ENCODE measurements at places on chromosomes 7 and 10.

- peak; percentile 98 for DNase-seq
Observed at GRCh38 chr10:44978570-44979280, at the start of gene DEPP1. TSS of gene DEPP1 (minus strand) at chr10:44978809. CDS start at chr10:44978030, 779 bp downstream.

- DNase-seq: no peak
Observed at GRCh38 chr10:125624800-125625199, 58.2 kb downstream of the TEX36 start.

DNA sequence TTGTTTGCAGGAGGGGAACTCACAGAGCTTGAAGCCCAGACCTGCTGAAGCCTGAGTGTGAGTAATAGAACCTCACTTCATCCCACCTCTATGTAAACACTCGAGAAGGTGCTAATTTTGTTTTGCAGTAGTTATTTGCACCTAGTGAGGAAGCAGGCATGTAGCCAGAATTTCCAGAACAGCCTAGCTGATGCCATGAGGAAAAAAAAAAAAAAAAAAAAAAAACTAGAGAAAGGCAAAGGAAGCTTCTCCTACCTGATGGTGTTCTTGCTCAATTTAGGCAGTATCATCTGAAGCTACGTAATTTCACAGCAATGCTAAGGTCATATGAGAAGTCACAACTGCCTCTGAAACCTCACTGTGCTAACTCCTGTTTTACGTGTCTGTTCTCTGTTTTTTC lies 13.6 kb upstream of the GPR37 start:
- DNase-seq: peak; percentile 2

- DNase-seq: no peak
Observed at GRCh38 chr7:31096198-31096876, 44.2 kb downstream of the ADCYAP1R1 start.

DNA sequence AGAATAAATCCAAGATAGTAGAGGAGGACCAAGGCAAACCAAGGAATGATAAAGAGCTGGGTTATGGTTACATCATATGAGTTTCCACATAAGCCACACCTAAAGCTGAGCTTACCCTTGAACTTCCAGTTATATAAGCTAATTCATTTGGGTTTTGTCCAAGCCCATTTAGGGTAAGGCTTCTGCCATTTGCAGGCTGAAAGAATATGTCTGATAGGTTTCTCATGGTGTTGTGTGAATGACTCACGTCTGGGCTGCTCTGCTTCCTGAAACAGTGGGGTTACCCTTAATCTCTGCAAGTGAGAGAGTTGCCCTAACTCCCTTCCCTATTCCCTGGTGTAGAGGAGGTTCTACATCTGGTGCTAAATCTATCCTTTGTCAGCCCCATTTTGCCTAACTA lies 60.8 kb downstream of the PTTG1IP2 start:
- peak; percentile 21 for DNase-seq

DNA sequence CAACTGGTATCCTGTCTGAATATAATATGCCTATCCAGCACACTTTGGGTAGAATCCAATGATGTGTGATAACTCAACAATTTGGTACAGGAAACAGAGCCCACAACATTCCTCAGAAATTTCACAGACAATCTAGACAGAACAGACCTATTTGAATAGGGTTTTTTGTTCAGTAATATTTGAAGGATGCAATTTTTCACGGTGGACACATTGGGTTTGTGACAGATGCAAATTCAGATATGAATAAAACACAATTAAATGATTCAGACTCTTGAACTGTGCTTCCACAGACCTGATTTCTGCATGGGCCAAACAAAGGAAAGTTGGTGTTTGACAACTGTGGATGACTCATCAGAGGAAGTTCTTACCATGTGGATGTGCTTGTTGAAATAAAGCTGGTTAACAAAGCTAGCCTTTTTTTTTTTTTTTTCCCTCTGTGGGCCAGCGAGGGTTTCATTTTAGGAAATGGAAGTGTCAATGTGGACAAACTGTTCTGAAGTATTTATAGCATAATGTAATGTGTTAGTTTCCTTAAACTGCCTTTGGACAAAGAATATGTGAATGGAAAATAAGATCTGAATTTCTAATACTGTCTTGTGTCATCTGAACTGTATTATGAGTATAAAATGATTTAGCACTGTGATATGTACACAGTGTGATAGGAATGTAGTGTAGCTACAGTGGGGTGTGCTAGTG lies 43.2 kb upstream of the FAM133B start:
- DNase-seq: peak; percentile 97

- DNase-seq: no peak
Observed at GRCh38 chr7:77710861-77711260, 14.6 kb downstream of the RSBN1L start.

DNA sequence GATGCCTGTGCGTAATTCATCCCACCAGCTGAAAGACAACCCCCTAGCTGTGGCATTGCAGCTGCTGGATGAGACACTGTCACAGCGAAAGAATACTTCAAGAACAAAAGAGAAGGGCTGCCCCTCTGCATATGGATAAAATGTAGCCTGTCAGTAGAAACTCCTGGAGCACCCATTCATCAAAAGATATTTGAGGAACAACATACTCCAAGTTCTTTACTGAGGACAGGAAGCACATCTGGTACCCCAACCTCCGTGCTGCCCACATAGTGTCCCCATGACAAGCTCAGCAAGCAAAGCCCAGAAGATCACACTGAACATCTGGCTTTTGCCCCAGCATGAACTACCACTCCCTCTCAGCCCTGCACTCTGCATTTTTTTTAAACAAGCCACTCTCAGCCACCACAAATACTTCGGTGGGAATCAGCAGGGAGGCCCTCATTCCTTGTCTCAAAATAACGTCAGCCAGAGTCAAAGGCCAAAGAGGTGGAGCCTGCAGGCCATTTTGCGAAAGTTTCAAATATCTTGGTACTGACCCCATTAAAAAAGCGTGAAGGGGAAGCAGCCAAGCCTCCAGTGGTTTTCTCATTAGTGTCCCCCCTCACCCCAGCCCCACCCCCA lies 1.7 kb downstream of the CREB3L2 start:
- peak; percentile 72 for DNase-seq

DNA sequence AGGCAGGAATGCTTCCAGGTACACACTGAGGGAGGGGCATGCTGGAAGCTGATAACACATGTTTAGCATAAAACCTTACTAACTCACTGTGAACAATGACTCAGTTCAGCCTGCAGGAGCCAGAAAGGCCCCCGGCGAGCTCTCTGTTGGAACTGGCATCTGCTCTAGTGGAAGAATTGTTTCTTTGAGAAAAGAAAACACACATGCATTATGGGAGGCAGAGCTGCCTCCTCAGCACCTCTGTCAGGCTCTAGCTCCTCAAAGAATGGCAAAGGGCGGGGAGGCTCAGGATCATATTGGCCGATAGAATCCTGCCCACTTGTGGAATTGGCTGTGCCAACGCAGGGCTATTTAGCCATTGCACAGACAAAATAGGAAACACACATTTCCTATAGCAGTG lies 338.3 kb downstream of the CXCL12 start:
- peak; percentile 3 for DNase-seq

GRCh38 chr10:101725296-101726114 lies 30.5 kb upstream of the FBXW4 start:
- DNase-seq: no peak
